ENCODE measurements at places on chromosomes 2 and 18.
A peak's percentile ranks its signal among the peaks of the same experiment; 100 is the strongest.

DNA sequence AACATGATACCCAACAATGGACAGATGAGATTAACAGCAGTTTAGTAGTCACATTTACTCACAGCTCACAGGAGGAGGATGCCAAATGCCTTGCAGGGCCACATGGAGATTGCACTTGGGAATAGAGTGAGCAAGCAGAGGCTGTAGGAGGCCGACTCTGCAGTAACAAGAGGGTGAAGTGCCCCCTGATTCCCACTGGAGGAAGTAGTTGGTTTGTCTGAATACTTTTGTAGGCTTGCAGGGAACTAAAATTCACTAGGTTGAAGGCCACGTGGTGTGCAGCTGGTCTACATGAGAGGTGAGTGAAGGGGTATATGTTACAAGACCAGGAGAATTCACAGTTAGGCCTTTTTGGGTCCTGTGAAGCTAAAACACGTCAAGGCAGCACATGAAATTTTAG lies 419.3 kb upstream of the TNP1 start:
- DNase-seq = no peak

GRCh38 chr2:43438858-43439655 lies 156.8 kb downstream of the THADA start:
- no peak for DNase-seq

DNA sequence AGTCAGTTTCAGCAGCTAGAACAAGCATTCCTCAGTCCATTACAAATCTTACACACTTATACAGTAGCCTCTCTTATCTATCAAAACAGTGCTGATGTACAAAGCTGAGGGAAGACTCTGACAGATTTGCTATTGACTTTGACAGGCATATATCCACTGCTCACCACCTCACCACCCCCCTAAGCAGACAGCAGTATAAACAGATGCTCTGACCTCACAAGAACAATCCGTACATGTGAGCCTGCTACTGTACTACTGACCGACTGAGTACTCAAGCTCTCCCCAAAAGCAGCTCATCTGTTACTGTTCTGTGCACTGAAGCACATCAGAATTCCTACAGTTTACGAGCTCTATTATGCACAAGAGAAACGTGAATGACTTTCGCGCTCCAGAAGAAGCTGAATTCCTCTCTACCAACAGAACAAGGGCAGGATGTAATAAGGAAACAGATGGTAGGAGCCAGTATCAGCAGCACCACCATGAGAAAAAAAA lies 95.6 kb upstream of the PDE1A start:
- no peak for DNase-seq

DNA sequence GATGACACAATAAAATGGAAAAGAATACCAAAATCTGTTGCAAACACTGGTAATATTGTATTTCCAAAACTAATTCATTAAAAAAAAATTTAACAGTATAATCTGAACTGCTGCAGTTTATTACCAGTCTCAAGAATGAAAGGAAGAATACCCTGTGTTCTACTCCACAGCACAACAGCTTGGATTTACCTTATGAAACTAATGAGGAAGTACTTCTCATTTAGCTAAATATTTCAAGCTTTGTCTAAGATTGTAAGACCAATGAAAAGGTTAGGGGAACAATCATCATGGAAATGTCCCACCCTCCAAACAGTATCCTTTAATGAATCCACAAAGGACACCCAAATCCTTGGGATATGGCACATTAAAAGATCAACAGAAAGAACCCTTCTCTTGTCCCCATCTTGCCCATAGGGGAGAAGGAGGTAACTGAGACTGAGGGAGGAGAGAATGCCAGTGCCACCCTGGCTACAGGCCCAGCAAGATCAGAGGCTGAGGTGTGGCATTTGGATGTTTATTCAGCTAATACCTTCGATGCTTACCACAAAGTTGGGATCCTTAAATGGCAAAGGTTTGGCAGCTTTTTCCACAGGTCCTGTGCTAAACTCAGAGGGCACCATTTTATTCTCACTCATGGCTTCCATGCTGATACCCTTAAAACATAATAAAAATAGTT lies 17.7 kb downstream of the INO80C start:
- no peak for DNase-seq

DNA sequence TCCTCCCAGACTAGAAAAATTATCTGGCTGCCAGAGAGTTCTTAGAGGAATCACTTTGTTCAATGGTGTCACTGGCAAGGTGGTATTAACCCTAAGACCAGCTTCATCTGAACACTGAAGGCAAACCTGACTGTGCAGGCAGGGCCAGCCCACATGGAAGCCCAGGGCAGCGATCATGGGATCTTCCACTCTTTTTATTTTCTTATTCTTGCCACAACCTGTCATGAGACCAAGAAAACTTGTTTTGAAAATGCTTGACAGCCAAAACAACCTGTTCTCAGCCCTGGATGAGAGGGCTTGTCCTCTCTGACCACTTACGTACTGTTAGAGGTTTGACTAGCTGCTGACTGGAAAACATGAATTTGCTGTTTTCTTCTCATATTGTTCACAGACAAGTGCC lies 75.3 kb upstream of the FOSL2 start:
- no peak for DNase-seq

- no peak for DNase-seq
These were observed 246.9 kb downstream of the MTX2 start for GRCh38 chr2:176516051-176516602.

GRCh38 chr2:204260162-204260877 lies 285.0 kb upstream of the PARD3B start:
- no peak for DNase-seq

GRCh38 chr2:163187119-163187518 lies 348.6 kb upstream of the KCNH7 start:
- DNase-seq = no peak

DNA sequence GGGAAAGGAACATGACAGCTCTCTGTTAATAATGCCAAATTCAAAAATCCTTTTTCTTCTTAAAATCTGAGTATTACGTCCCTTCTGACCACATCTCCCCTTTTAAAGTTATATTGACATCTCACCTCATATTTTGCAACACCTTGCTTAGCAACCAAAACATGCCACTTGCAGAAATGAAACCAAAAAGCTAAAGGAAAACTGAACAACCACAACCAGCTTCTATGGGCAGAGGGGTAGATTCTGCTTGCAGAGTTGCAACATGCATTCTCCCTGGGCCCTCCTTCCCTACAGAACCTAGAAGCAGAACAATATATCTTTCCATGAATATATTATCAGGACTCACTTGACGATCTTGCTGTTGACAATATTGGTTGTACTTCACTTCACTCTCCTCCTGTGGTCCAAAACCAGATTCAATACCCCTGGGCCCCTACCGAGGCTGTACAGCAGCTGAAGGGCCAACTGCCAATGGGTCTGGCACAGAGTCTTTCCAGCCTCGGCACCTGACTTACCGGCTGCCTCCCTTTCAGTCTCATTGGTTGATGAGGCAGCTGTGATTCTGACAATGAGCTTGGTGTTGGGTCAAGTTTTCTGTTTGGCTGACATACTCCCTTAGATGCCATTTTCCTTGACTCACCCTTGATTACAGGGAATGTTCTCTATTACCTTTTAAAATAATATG lies 616.6 kb downstream of the ZEB2 start:
- no peak for DNase-seq

- no peak for DNase-seq
These were observed 56.0 kb downstream of the ROCK2 start for GRCh38 chr2:11288431-11288830.

GRCh38 chr2:99775585-99775984 lies 285.8 kb upstream of the REV1 start:
- DNase-seq = no peak

DNA sequence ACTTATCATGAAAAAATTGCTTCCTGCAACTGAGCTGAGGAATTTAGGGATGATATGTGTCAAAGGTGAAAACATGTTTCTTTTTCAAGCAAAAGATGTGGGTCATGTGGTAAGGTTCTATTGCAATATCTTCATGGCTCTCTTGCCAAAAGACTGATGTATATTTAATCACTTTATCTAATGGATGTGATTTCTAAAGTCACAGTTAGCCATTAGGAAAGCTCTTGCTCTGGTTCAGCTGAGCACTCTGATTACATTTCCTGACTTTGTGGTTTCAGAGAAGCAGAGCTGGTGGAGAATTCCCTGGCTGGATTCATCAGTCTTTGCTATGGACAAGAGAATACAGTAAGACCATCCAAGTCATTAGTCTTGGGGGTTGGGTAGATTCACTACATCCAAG lies 24.4 kb downstream of the SCN9A start:
- no peak for DNase-seq

GRCh38 chr2:157302492-157303099 lies 23.0 kb downstream of the ERMN start:
- DNase-seq = no peak

DNA sequence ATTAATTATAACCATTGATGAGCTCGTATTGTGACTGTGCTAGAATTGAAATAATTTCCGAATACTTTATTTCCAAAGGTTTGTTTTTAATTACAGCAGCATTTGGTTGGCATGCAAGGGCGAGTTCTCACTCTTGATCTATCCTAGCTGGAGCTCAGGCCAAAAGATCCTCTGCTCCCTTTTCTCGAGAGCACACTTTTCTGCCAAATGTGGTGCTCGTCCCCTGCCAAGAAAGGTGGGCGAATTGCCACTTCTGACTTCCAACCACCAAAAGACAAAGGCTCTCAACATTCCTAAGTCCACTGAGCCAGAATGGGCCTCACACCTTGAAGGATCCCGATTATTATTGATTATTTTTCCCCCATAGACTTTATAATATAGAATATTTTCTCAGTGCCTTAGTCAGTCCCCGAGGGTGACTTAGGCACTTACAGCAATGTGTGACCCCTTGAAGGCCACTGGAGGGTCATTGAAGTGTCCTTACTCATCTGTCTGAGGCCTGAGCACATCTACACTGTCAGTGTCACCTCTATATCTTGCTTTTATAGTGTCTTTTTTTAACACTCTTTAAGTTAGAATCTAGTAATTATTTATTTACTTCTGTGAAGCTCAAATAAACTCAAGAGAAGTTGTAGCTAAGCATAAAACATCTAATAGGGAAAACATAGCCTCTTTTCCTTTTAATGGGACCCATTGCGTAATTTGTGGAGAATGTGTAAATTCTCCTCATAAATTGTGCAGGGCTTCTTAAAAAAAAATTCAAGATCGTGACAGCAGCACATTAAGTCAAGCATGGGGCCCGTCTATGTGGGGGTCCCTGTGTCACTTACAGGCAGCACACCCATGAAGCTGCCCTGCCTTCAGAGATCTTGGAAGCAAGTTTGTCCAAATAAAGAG lies 98.3 kb downstream of the MEIS1 start:
- no peak for DNase-seq

- no peak for DNase-seq
These were observed 90.2 kb downstream of the NCK2 start for GRCh38 chr2:105834931-105835330.

GRCh38 chr2:33680644-33681363 lies 81.7 kb upstream of the FAM98A start:
- no peak for DNase-seq

GRCh38 chr2:47777277-47777937 lies 5.5 kb upstream of the MSH6 start:
- DNase-seq = no peak

- DNase-seq = peak; percentile 68
These were observed 44.1 kb upstream of the TTC39C start for GRCh38 chr18:23970161-23971096.

DNA sequence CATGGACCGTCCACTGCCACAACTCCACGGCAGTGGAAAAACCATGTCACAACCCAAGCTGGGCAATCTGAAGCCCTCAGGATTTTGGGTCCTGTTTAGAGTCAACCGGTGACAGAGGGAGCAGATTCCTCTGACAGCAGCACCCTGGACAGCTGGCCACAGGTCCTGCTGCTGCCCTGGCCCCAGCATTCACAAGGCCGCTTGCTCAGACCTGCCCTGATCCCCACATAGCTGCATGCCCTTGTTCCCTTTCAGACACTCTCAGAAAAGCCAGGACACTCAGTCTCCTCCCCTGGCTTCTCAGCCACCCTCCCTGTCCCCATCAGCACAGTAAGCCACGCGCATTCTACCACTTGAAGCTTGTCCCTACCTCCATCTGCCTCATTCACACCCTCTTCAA lies 1.6 kb downstream of the COPS9 start:
- no peak for DNase-seq

GRCh38 chr2:203959672-203960071 lies 23.1 kb downstream of the ICOS start:
- DNase-seq = no peak

DNA sequence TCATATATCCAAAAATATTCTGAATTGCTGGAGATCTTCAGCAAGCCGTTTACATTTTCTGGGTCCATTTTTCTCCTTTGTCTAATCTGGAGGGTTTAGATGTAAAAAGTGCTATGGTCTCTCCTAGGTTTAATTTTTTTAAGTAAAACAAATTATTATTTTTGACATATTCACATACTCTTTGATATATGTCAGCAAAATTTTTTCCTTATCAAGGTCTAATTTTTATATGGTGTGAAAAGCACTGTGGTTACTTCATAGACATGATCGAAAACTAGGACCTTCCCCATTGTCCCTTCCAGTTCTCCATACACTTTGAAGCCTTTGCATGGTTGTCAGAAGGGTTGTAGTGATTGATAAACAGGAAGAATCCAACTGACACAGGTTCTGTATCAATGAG lies 168.2 kb downstream of the PLCL1 start:
- DNase-seq = no peak

- no peak for DNase-seq
These were observed 196.9 kb downstream of the HAUS1 start for GRCh38 chr18:46301081-46301480.

DNA sequence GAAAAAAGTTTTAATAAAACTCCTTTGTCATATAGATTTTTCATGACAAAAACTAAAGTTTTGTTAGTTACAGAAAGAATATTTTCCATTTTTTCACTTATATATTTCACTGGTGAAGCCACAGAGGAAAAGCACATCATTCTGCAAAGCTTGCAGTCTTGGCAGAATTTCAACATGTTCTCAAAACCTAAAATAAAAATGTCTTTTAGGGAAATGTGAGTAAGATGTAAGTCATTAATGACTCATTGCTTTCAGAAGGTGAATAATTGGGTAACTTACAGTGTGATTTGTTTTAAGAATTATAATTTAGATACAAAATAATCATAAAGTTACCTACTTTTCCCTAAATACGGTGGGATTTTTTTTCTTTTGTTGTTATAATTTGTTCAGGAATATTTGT lies 43.4 kb upstream of the TNFRSF11A start:
- DNase-seq = no peak

DNA sequence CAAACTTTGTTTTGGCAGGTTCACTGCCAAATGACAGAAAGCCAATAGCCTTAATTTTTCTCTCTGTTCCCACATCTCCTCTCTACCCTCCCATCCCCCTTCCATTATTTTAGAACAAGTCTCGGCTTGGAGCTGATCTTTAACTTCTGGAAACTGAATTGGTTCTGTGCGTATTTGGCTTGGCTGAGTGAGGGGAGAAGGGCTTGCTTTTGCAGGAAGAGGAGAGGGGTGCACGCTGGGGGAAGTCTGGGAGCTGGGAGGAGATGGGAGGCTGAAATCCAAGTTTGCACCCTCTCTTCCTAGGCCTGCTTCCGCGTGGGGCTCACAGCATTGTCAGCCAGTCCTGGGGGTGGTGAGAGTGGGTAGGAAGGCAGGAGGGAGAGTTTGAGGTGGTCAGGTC lies 176.1 kb upstream of the SPRED2 start:
- no peak for DNase-seq

GRCh38 chr2:54228945-54229344 lies 27.1 kb downstream of the TSPYL6 start:
- DNase-seq = no peak

GRCh38 chr2:30942419-30942818 lies 135.2 kb upstream of the CAPN13 start:
- DNase-seq = no peak

Data from T-helper 22 cell (primary cell).